Cerebellar nuclear complex (tissue), 1 donor: ENCODE measurements at places on chromosomes 1 and 21.

DNA sequence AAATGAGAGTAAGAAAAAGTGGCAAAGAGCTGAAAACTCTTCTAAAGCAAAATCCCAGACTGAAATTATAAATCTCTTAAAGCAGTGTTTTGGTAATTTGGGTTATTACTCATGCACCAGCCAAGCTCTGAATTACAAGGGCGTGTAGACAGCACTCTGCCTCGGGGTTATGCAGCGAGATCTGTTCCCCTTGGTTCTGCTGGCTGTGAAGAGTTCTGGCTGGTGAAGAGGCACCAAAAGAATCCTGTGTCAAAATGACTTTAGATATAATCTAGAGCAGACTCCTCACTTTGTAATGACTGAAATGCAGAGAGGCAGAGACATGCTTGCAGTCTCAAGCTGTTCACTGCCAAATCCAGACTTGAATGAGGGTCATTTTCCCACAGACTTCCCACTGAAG lies 461.8 kb upstream of the CXADR start:
- DNase-seq: no peak

GRCh38 chr1:151326619-151327222 lies 495 bp downstream of the PI4KB start:
- no peak for DNase-seq

GRCh38 chr1:200354243-200354642 lies 55.6 kb downstream of the ZNF281 start:
- DNase-seq: no peak

DNA sequence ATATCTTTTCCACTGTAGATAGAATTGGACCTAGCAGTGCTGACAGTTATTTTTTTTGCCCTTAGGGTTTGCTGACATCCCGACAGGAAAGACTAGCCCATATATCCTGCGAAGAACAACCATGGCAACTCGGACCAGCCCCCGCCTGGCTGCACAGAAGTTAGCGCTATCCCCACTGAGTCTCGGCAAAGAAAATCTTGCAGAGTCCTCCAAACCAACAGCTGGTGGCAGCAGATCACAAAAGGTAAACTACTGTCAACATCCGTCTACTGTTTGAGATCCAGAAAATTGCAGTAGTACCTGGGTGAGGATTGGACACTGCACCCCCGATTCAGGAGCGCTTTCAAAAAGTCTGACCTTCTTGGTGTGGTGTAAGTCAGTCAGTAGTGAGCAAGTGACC lies 55.8 kb downstream of the CENPF start:
- no peak for DNase-seq

DNA sequence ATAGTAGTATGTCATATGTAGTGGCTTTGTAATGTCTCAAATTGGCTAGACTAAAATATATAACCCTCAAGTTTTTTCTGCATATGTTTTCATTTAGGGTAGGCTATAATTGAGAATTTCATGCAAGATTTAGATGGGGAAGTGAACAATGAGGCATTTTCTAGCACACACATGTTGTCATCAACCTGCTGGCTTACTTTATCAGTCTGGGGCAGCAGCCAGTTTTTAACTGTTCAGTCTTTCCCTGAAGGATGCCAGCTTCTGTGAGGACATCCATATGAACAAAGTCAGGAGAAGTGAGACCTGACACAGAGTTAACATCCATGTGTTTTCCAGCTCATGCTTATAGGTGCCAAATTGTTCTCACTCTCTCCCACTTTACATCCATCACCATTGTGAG lies 74.7 kb upstream of the OLFM3 start:
- no peak for DNase-seq
